ENCODE measurements at places on chromosomes 2 and 18.

GRCh38 chr2:189959450-189959849 is 103.1 kb downstream of the MSTN start:
- DNase-seq = no peak

DNA sequence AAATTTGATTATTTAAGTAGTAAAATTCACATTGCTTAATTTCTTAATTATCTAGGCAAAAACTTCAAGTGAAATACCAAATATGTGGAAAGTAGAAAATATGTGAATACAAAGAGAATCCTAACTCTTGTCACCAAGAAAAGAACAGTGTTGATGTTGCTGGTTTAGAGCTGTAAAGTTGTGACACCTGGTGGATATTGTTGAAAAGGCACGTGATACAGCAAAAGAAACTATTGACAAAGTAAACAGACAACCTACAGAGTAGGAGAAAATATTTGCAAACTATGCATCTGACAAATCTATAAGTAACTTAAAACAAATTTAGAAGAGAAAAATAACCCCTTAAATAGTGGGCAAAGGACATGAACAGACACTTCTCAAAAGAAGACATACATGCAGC is 25.6 kb upstream of the ZC3H15 start:
- peak; percentile 17 for DNase-seq

DNA sequence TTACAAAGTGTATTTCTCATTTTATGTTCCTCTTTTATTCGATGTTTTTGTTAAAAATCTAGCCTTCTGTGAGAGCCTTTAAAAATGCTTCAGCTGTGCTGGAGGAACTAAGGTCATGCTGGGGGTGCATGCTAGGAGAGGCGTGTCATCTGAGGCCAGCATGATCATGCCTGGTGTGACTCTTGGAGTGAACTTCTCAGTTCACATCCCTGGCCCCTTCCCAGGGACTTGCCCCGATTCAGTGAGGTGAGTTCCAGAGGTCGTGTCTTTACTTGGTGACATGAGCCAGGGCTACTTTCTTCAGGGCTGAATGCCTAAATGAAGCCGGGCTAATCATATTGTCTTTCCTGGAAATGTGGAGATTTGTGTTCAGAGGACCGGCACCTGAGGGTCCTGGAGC is 264.9 kb downstream of the MREG start:
- DNase-seq = no peak

DNA sequence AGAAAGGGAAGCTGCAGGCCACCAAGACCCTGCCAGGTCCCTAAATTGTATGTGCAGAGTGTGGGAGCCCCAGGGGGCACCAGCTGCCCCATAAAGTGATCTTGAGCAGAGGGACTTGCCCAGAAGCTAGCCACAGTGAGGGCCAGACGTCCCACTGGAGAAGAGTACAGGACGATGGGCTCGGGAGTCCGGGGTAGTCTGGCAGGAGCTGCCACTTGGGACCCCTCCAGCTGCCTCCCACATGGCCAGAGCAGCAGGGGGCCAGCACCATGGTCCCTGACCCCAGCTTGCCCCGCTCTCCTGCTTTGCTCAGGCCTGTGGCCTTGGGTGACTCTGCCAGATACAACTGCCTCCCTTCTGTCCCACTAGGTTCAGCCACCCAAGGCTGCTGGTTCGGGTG is 11.7 kb upstream of the LOXHD1 start:
- no peak for DNase-seq

- DNase-seq = no peak
Observed at GRCh38 chr2:171540437-171540836, 18.2 kb downstream of the CYBRD1 start.

DNA sequence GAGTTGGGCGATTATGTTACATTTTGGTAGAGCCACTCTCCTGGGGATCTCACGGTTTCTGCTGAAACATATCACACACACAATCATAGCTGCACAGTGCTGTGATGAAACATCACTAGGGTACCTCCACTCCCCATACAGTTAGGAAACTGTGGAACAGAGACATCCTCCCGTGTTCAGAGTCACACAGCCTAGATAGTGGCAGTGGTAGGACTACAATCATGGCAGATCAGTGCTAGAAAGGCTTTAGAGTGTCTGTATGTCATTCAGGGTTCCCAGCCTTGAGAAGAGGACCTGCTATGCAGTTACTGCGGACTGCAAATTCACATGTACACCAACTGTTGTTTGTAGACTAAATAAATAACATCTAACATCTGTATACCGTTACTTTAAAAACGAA is 210.3 kb upstream of the FOSL2 start:
- no peak for DNase-seq

- DNase-seq = no peak
Observed at GRCh38 chr2:181594322-181594721, 62.6 kb downstream of the CERKL start.

Data from A673 (cell line).